Activated naive CD8-positive, alpha-beta T cell treated with anti-CD3 and anti-CD28 coated beads, Interleukin-2, amount 50 U/mL, for 16 hours (primary cell): ENCODE measurements at places on chromosomes 7 and 10.

GRCh38 chr7:28688174-28688573 is 270.0 kb downstream of the TRIL start:
- no peak for DNase-seq

DNA sequence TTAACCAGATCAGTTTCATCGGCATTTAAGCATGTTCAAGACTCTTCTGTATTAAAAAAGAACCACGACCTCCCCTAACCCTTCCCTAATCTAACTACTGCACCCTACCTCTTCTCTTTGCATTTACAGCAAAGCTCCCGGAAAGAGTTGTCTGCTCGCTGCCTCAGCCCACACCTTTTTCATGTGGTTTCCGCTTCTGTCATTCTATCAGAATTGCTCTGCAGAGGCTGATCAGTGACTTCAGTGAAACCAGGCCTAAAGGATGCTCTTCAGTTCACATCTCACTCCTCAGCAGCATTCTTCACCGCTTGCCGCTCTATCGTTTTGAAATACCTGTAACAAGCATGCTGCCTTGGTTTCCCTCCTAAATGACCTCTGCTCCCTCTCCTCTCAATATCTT is 160.9 kb downstream of the SDK1 start:
- peak; percentile 34 for DNase-seq

- DNase-seq, result no peak
These were observed 244.8 kb downstream of the BICC1 start for GRCh38 chr10:58757352-58758065.

GRCh38 chr7:125136341-125136740 is 206.7 kb upstream of the POT1 start:
- DNase-seq, result no peak

GRCh38 chr10:125396676-125397075 is 236.3 kb upstream of the CTBP2 start:
- DNase-seq, result no peak
